Umbilical cord (tissue), 2 donors: ENCODE measurements at places on chromosomes 3 and 15. TPM values are rescaled to one million over a fixed set of nuclear protein-coding genes. Genes with fewer than 3 reads are reported as not detected.

Gene SPESP1
- total RNA-seq = 0.72 TPM

Gene SNRPN
- total RNA-seq = 97.7 TPM

Gene C15orf62
- 0.24 TPM for total RNA-seq

Gene NEK10
- total RNA-seq = 4.6 TPM

Gene SCAPER
- 22.4 TPM for total RNA-seq

Gene NR2E3
- not detected for total RNA-seq

Gene KCNH8
- total RNA-seq = 1.2 TPM

Gene RASGRP1
- 4.6 TPM for total RNA-seq

Gene IFT57
- 56.8 TPM for total RNA-seq

Gene MRAS
- total RNA-seq = 22.6 TPM

Gene SI
- total RNA-seq = 0.24 TPM

Gene MKRN3
- 13.5 TPM for total RNA-seq

Gene TMEM158
- 72.2 TPM for total RNA-seq

Gene ZNF860
- total RNA-seq = 6.0 TPM

Gene OXNAD1
- total RNA-seq = 26.5 TPM

Gene TTLL13
- not detected for total RNA-seq

Gene CEMIP
- total RNA-seq = 2.4 TPM

Gene CCK
- 12.8 TPM for total RNA-seq

Gene TRH
- not detected for total RNA-seq

Gene SCG5
- total RNA-seq = 1.4 TPM

Gene HLTF
- total RNA-seq = 52.0 TPM

Gene ALDH1A3
- 2.2 TPM for total RNA-seq

Gene CRABP1
- total RNA-seq = 7.7 TPM

Gene GXYLT2
- 82.8 TPM for total RNA-seq

Gene CYP11A1
- 2.6 TPM for total RNA-seq

Gene EPHB1
- 0.72 TPM for total RNA-seq

Gene PROK2
- total RNA-seq = not detected

Gene COL8A1
- 364 TPM for total RNA-seq

Gene RNU6-1
- not detected for total RNA-seq

Gene CACNA1D
- total RNA-seq = 11.6 TPM

Gene CA12
- total RNA-seq = 46.9 TPM

Gene GOLGA6L4
- total RNA-seq = 55.1 TPM

Gene CPNE4
- 5.3 TPM for total RNA-seq

Gene CCDC54
- 1.4 TPM for total RNA-seq

Gene IGSF11
- total RNA-seq = 7.7 TPM

Gene PLSCR2
- total RNA-seq = not detected

Gene IQCF5
- 18.3 TPM for total RNA-seq
